Activated naive CD4-positive, alpha-beta T cell treated with anti-CD3 and anti-CD28 coated beads, Interleukin-2, amount 10 ng/mL, durations not matched to agents 7 days and 5 days (primary cell): ENCODE measurements at places on chromosomes 11 and 22.
A peak's percentile ranks its signal among the peaks of the same experiment; 100 is the strongest.

- H3K4me1 ChIP-seq = peaks cover 18% of the 10 kb centered on the region
- peaks cover 4% of the 10 kb centered on the region for H3K36me3 ChIP-seq
- no peaks in the 10 kb centered on the region for H3K27me3 ChIP-seq
- H3K27ac ChIP-seq = no peak overlapping the region
Measured at GRCh38 chr11:1260023-1260501, 37.2 kb downstream of the MUC5B start.

DNA sequence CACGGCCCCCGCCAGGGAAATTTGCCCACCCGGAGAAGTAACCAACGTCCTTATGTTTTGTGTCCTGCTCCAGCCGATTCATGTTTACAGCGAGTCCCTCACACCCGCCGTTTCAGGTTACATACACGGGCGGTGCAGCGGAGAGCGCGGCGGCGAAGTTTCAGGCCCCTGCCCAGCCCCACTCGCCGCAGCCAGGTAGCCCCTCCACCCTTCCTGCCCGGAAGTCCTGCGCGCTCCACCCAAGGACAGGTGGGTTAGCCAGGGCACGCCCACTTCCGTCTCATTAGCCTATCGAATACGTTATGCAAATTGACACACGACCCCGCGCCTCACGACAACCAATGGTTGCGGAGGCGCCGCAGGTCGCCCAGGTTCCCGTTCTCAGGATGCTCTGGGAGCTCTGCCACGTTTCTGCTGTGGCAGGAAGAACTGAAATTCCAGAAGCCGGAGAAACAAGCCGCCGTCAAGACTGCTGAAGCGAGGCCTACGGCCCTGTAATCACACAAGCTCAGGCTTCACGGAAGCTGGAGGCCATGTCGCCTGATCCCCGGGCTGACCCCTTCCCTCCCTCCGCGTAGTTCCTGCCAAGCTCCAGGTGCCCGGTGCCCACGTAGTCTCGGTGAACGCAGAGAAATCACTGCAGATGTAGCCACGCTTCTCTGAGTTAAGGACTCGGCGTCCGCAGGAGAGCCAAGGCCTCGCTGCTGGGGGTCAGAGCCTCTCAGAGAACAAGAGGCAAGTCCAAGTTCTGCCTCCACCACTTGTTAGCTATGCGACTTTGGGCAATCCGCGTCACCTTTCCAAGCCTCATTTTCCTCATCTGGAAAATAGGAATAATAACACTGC is 22.4 kb upstream of the MYH9 start:
- H3K4me1 ChIP-seq = peaks cover 66% of the 10 kb centered on the region
- H3K4me3 ChIP-seq = peak overlapping the region; percentile 56
- peak overlapping the region; percentile 88 for H3K27ac ChIP-seq
- no peaks in the 10 kb centered on the region for H3K27me3 ChIP-seq
- peak; percentile 86 for DNase-seq

- peaks cover 19% of the 10 kb centered on the region for H3K4me1 ChIP-seq
- H3K27me3 ChIP-seq = no peaks in the 10 kb centered on the region
- DNase-seq = no peak
- no peak overlapping the region for H3K27ac ChIP-seq
- no peaks in the 10 kb centered on the region for H3K36me3 ChIP-seq
Measured at GRCh38 chr22:41487037-41487935, 18.4 kb downstream of the ACO2 start.

DNA sequence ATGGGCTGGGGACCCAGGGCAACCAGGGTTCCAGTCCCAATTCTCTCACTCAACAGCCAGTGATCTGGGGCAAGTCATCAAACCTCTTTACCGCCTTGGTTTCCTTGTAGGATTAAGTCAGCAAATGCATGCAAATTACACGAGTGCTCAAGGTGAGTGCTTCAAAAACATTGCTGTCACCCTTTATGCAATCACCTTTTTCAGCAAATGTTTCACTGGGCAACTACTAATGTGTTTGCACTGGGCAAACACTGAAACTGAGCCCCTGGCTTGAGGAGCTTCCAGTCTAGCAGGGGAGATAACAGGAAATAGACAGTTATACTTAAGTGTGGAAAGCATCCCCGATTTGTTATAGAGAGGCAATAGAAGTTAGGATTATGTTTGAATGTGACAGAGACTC is 37.7 kb upstream of the DMC1 start:
- H3K27me3 ChIP-seq = peaks cover 7% of the 10 kb centered on the region
- no peak for DNase-seq
- no peaks in the 10 kb centered on the region for H3K4me1 ChIP-seq
- no peak overlapping the region for H3K27ac ChIP-seq
- H3K4me3 ChIP-seq = no peak overlapping the region

DNA sequence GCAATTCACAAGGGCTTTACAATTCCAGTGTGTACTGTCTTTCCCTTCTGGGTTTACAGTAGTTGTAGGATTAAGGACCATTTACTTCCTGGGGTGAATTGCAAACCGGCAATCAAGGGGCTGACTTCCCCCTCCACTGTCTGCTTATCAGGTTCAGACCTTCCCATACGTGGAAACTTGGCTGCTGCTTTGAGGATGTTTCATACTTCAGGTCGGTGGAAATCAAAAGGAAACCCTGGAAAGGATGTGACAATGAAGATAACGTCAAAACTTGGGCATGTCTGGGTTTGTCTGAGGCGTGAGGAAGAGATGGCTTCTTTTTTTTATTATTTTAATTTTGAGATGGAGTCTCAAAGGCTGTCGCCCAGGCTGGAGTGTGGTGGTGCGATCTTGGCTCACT is 2.1 kb upstream of the RTCB start:
- H3K4me1 ChIP-seq = peaks cover 35% of the 10 kb centered on the region
- no peak overlapping the region for H3K27ac ChIP-seq
- no peak for DNase-seq
- H3K36me3 ChIP-seq = peaks cover 9% of the 10 kb centered on the region

DNA sequence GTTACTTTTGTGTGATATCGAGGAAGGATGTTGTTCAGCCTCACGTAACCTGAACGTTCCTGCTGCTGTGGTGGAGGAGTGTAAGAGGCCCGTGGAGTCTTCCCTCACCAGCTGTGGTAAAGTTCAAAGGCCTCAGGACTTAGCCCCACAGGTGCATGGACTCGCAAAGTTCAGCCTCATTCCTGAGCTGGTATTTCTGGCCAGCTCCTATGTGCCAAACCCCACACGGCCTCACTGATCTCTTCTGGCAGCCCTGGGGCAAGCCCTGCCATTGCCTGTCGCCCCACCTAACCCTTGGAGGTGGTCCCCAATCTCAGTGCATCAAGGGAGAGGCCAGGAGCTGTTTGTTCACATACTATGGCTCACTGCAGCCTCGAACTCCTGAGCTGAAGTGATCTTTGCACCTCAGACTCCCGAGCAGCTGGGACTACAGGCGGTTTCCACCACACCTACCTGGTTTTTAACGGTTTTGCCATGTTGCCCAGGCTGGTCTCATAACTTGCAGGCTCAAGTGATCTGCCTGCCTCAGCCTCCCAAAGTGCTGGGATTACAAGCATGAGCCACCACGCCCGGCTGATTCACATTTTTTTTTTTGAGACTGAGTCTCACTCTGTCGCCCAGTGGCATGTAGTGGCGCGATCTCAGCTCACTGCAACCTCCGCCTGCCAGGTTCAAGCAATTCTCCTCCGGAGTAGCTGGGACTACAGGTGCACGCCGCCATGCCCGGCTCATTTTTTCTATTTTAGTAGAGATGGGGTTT is 2.2 kb downstream of the PHRF1 start:
- no peak for DNase-seq
- peaks cover 12% of the 10 kb centered on the region for H3K27me3 ChIP-seq
- peak overlapping the region; percentile 90 for H3K4me3 ChIP-seq
- peaks cover 50% of the 10 kb centered on the region for H3K4me1 ChIP-seq
- H3K36me3 ChIP-seq = peaks cover 19% of the 10 kb centered on the region
- H3K27ac ChIP-seq = peak overlapping the region; percentile 73

DNA sequence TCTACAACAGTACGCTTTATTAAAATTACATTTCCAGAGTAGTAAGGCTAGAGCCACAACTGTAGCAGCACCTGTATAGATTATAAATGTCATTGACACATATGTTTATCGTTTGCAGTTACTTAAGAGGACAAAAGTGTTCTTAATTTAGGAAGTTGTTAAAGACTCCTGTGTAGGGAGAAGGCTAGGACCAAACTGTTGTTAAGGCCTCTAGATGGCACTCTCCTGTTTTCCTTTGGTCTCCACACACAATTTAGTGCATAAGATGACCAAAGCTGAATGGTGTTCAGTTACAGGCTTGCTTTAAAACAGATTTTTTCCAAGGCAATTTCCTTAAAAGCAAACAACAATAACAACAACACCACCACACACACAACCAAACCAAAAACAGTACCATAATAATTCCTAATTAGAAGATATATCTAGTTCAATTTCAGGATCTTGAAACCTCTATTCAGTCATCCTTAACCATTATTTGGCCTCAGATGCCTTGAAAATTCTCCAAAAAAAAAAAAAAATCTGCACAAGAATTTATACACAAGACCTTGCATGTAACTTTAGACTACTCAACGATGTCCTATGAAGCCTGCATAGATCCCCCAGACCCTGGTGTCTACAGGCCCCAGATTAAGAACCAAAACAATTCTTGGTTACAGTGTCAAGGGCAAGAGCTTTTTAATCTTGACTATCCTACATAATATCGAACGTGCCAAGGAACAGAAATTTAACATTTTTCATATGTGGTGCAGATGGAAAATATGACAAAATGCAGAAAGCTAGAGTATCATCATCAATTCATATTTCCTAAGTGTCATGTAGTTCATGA is 42.6 kb upstream of the APOA1 start:
- H3K4me1 ChIP-seq = peaks cover 3% of the 10 kb centered on the region
- no peak overlapping the region for H3K4me3 ChIP-seq
- H3K27me3 ChIP-seq = no peaks in the 10 kb centered on the region
- H3K36me3 ChIP-seq = peaks cover 10% of the 10 kb centered on the region
- peak; percentile 38 for DNase-seq
- no peak overlapping the region for H3K27ac ChIP-seq

DNA sequence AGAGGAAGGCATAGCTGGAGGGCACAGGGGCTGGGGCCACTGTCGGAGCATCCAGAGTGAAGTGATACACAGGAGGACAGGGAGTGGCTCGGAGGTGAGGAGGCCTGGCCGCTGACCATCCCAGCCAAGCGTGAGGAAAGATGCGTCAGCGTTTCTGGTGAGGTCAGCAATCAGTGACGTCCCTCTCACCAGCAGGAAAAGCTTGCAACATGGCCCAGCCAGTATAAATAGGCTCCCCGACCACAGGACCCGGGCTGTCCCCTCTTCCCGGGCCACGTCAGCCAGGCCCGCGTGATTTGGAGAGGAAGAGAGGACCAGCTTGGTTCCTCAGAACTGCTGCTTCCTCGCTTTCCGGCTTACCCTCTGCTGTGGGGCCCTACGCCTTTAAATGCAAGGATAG is 4.2 kb upstream of the OSM start:
- H3K4me1 ChIP-seq = peaks cover 65% of the 10 kb centered on the region
- no peak for DNase-seq
- no peak overlapping the region for H3K27ac ChIP-seq
- H3K4me3 ChIP-seq = no peak overlapping the region

GRCh38 chr11:19766810-19767209 is 54.2 kb downstream of the NAV2 start:
- H3K36me3 ChIP-seq = no peaks in the 10 kb centered on the region
- no peak overlapping the region for H3K4me3 ChIP-seq
- H3K27me3 ChIP-seq = peaks cover 19% of the 10 kb centered on the region
- no peak for DNase-seq

GRCh38 chr11:43282607-43283440 is 29.0 kb upstream of the API5 start:
- no peaks in the 10 kb centered on the region for H3K4me1 ChIP-seq
- H3K4me3 ChIP-seq = no peak overlapping the region
- peak; percentile 53 for DNase-seq
- no peak overlapping the region for H3K27ac ChIP-seq

GRCh38 chr22:36220451-36220921 is 18.8 kb downstream of the APOL2 start:
- peaks cover 46% of the 10 kb centered on the region for H3K27me3 ChIP-seq
- no peak for DNase-seq
- H3K36me3 ChIP-seq = peaks cover 2% of the 10 kb centered on the region
- H3K27ac ChIP-seq = no peak overlapping the region
- no peak overlapping the region for H3K4me3 ChIP-seq

DNA sequence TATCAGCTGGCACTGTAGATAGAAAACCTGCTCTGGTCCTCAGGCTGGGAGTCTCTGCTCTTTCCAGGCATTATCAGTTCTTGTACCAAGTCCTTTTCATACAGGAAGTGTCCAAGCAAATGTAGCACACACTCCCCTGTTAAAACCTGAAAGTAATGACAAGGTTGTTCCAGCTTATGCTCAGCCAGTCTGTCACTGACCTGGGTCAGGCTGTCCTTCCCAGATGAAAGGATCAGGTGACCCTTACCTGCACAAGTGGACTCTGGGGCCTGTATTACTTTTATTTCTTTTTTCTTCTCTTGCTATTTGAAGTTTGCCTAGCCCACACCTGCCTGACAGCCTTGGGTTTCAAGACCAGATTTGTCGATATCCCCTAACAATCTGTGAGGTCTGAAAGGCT is 156.3 kb upstream of the SESN3 start:
- no peak for DNase-seq
- no peaks in the 10 kb centered on the region for H3K36me3 ChIP-seq
- no peak overlapping the region for H3K4me3 ChIP-seq

- H3K27me3 ChIP-seq = peaks cover 44% of the 10 kb centered on the region
- DNase-seq = no peak
- H3K4me1 ChIP-seq = no peaks in the 10 kb centered on the region
- no peak overlapping the region for H3K4me3 ChIP-seq
- peaks cover 3% of the 10 kb centered on the region for H3K36me3 ChIP-seq
Measured at GRCh38 chr11:121282886-121283502, 9.6 kb upstream of the SC5D start.

- no peak overlapping the region for H3K27ac ChIP-seq
- no peaks in the 10 kb centered on the region for H3K27me3 ChIP-seq
- no peak overlapping the region for H3K4me3 ChIP-seq
Measured at GRCh38 chr11:3933165-3933628, 77.7 kb downstream of the STIM1 start.

- H3K27ac ChIP-seq = no peak overlapping the region
- no peak for DNase-seq
- no peaks in the 10 kb centered on the region for H3K36me3 ChIP-seq
- H3K4me3 ChIP-seq = no peak overlapping the region
- H3K4me1 ChIP-seq = no peaks in the 10 kb centered on the region
Measured at GRCh38 chr11:69773626-69774353, 1.4 kb downstream of the FGF4 start.

DNA sequence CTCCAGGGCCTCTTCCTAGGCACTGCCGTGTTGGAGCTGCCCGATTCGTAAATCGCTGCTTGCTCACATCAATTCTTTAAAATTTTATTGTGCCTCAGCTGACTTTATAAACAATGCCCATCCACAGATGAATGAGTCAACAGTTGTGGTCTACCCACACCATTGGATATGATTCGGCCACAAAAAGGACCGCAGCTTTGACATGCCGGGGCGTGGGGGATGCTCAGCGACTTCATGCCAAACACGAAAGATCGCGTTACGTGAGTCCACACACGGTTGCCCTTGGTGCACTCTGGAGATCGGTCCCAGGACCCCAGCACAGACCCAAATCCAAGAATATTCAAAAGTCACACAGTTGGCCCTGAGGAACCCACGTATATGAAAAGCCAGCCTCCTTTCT is 195.7 kb downstream of the CTTN start:
- no peak overlapping the region for H3K4me3 ChIP-seq
- H3K4me1 ChIP-seq = peaks cover 20% of the 10 kb centered on the region
- H3K27me3 ChIP-seq = peaks cover 77% of the 10 kb centered on the region
- H3K27ac ChIP-seq = no peak overlapping the region
- H3K36me3 ChIP-seq = no peaks in the 10 kb centered on the region

GRCh38 chr22:33240888-33241475 is 182.8 kb upstream of the SYN3 start:
- no peaks in the 10 kb centered on the region for H3K27me3 ChIP-seq
- H3K4me3 ChIP-seq = no peak overlapping the region
- H3K4me1 ChIP-seq = no peaks in the 10 kb centered on the region
- H3K36me3 ChIP-seq = no peaks in the 10 kb centered on the region
- no peak for DNase-seq
